ENCODE measurements at places on chromosomes 6 and 20. TPM values are rescaled to one million over a fixed set of nuclear protein-coding genes. Genes with fewer than 3 reads are reported as not detected.
A peak's percentile ranks its signal among the peaks of the same experiment; 100 is the strongest.

DNA sequence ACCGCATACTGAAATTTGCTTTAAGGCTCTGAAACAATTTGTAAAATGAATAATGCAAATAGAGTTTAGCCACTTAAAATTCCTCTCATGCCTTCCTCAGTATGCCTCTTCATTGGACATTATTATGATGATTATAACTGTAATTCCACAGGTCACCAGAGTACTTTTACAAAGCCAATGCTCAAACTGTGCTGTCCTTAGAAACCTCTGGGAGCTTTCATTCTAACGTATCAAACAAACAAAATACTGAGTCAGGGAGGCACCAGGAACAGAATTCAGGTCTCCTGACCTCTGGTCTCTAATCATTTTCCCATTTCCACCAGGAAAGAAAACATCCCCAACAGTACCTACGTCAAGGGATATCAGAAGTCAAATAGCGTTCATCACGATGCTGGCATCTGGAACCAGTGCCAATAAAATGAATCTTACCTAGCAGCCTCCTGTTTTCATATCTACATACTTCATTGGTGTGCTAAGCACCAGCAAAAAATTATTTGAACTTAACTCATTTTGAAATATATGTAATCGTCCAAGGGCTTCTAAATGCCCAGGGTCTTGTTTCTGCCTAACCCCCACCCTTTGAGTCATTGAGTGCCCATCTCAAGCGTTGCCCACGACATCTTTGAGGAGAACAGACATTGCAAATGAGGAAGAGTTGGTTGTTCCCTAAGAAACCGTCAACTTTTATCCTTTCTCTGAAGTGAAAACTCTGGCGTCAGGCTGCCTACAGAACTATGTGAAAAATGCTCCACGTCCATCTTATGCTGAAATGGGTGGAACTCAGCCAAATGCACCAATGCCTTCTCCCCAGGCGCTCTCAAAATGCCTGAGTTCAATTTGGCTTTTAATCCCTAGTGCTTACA, 37.9 kb downstream of the NEDD9 start:
- no peak for DNase-seq

DNA sequence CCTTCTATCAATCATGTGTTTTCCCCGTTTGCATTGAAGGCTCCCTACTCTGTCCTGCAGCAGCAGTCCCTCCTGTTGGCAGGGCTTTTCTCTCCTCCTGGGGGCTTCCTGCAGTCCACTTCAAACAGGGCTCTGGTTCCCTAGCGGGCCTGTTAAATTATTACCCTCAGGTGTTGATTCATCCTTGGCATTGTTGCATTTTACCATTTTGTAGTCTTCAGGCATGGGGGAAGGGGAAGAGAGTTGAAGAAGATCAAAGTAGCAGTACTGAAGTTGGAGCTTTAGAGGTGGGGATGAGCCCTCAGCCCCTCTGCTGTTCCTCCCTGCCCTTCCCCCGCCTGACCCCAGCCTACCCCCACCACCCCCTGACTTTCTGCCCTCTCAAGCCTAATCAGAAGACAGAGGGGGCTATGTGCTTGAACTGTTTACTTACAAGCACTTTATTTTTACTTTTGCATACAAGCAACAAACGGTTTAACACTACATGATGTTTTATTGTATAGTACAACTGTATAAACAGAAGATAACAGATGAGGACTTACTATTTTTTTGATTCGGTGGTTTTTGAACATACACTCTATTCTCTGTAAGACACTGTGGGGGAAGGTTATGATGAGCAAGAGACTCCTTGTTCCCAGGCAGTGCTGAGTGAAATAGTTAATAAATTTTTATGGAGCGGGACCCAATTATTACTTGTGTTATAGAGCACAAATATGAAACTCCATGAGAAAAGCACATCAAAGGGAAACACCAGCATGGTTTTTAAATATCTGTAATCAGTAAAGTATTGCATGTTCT, 169.7 kb downstream of the EYA4 start:
- DNase-seq: no peak

- DNase-seq: peak; percentile 89
These were observed 28.5 kb upstream of the PIM1 start for GRCh38 chr6:37141281-37142049.

- no peak for DNase-seq
These were observed 19.7 kb downstream of the PPIL6 start for GRCh38 chr6:109420751-109421150.

DNA sequence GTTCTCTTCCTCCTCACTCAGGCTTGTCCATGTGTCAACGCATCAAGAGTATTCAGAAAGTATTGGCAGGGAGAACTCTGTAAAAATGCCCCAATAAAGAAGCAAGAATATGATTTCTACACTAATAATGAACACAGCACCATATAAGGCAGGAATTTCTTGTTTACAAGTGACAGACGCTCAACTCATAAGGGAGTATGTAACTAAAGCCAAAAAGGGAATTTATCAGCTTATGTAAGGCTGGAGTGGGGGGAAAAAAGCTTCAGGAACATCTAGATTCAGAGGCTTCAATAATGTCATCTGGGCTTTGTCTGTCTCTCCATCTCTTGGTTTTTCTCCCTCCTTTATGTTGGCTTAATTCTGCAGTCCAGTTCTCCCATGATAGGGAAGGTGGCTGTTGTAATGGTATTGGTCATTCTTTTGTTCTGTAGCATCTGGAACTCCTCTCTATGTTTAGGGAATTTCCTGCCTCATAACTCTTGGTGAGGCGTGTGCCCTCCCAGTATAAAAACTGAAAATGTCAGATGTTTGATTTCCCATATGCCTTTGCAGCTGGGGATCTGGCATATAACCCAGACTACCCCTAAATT, 125.1 kb upstream of the COL21A1 start:
- DNase-seq: no peak

DNA sequence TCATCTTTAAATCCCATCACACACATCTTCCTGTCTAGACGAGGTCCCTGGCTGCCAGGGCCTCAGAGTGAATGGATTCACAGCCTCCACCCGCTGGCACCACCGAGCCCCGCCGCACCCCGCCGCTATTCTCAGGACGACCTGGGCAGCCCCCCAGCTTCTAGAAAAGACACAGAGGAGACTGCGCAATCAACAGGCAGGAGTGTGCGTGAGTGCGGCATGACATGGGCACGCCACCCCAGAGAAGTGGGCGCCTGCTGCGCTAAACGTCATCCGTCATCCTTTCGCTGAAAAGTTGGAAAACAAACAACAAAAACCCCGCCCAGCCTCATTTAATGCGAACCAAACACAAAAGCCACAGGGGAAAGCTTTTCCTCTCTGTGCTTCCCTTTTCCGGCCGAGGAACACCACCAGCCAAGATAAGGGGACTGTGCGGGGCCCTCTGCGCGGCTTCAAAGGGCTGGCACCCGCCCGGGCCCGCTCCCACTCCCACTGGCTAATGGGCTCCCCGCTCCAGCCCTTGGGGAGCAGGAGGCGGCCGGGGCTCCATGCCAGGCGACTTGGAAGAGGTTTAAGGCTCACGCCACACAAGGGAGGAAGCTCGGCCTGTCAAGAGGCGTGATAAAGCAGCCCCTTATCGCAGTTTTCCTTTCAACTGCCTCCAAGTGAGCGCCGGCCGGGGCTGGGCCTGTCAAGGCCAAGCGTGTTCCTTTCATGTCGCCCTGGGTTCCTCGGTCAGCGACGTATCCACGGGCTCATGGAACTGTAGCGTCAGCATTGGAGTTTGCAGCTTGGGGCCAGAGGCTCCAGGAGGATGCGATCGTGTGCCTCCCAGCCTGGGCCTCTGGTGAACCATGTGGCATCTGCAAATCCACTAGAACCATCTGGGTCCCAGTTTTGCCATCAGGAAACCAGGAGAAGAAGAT, 50.1 kb downstream of the NFATC2 start:
- DNase-seq: no peak

DNA sequence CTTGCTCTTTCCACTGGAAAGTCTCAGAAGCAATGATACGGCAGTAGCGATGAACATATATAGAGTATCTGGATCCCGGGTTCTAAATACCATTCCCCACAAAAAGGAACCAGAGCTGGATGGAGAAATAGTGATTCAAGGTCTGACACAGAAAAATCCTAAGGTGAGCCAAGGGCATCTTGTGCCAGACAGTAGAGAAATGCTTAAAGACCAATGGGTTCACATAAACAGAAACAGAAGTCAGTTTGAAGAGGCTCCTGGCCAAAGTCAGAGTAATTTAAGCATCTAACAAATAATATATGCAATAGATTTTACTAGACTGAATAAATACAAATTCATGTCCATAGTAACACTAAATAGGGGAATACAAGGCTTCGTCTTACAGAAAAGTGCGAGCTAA, 54.7 kb downstream of the RGS17 start:
- DNase-seq: no peak

Gene ALDH8A1
- polyA plus RNA-seq: 0.08 TPM

GRCh38 chr6:129006724-129007514, 124.0 kb downstream of the LAMA2 start:
- no peak for DNase-seq

Gene PNRC1
- 8.2 TPM for polyA plus RNA-seq

- no peak for DNase-seq
These were observed 161.0 kb downstream of the TSHZ2 start for GRCh38 chr20:53133125-53133524.

Gene BPIFB3
- polyA plus RNA-seq: not detected

GRCh38 chr6:85797993-85798392, 155.3 kb upstream of the SYNCRIP start:
- no peak for DNase-seq

DNA sequence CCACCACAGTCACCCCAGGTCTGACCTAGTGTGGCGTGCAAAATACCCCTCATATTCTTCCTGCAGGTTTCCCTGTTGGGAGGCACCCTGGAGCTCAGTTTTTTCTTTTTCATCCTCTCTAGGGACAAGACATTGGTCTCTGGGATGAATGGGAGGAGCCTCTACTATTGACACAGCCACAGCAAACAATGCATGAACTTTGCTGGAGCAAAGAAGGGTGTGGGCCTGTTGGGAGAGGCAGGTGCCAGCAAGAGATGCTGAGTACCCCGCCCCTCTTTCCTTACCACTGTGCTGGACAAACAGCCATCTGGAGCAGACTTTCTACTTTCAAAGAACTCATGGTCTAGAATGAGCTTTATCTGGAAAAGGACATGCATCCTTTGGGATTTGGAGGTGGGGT, 10.1 kb downstream of the TGM3 start:
- DNase-seq: no peak

DNA sequence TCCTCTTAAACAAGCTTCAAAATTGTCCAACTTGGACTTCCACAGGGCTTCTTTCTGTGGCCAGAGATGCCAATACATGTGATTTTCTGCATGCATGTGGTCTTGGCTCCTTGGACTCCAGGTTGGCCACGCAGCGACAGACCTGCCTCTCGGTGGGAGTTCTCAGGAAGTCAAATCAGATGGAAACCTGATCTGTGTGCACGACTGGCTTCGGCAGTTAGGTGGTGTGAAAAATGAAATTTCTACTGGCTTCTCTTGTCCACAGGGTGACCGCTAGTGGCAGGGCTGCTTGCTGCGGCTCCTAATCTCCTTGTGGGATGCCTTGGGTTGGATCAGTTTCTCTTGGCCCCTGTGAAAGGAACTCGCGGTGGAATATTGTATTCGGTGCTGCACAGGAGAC, 57.3 kb downstream of the PHACTR3 start:
- DNase-seq: no peak

- no peak for DNase-seq
These were observed 153.0 kb downstream of the SLC35B3 start for GRCh38 chr6:8282380-8282779.

Gene SLPI
- polyA plus RNA-seq: 0.17 TPM

Gene TMEM14C
- polyA plus RNA-seq: 125 TPM

DNA sequence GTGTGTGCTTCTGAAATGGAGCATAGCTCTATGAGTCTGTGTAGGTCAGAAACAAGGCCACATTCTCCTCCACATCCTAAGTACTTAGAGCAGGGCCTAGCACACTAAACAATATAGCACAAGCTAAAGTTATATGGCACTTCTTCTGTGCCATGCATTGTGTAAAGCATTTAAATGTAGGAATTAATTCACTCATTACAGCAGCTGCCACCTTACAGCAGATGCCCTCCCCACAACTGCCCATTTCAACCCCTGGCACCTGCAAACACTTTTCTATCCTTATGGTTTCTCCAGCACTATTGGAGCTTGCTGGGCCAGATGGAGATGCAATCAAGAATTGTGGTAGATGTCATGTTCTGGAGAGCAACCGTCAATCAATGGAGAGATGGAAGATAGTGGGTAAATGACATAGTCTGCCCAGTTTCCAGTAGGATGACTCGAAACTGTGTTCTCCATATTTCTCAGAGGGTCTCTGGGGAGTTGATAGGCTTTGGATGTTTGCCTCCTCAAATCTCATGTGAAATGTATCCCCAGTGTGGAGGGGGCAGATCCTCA, 373.7 kb downstream of the DOK5 start:
- no peak for DNase-seq

Gene CST4
- polyA plus RNA-seq: not detected

GRCh38 chr6:90859612-90860011, 272.7 kb upstream of the MAP3K7 start:
- no peak for DNase-seq
